Thyroid gland (tissue), 4 donors: ENCODE measurements at places on chromosomes 3 and 15.

DNA sequence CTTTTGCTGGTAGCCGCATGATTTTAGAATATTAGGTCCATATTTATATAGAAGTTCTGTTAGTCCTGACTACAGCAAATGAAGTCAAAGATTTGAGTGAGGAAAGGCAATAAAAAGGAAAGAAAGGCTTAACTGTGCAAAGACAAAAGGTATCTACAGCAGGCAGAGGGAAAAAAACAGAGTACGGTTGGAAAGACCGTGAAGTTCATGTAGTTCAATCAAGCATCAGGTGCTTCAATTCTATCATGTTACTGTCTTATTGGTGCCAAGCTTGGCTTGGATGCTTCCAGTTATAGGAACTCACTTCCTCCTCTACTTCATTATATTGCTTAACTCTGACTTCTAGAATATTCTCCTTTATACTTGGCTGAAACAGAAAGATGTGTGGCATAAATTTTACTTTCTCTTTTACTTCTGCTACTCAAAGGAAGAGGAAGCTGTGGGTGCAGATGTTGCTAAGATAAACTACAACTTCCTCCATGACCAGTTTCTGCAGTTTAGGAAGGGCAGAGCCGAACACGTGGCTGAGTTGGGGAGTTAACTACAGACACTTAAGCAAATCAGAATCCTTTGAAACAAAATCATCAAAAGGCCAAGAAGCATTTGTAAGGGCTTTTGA, 72.6 kb upstream of the ZBED2 start:
- no peak for DNase-seq

GRCh38 chr3:169953462-169954141, 13.0 kb upstream of the SEC62 start:
- DNase-seq: peak; percentile 48

- no peak for DNase-seq
Observed at GRCh38 chr3:32454731-32455608, 47.7 kb downstream of the CMTM6 start.

DNA sequence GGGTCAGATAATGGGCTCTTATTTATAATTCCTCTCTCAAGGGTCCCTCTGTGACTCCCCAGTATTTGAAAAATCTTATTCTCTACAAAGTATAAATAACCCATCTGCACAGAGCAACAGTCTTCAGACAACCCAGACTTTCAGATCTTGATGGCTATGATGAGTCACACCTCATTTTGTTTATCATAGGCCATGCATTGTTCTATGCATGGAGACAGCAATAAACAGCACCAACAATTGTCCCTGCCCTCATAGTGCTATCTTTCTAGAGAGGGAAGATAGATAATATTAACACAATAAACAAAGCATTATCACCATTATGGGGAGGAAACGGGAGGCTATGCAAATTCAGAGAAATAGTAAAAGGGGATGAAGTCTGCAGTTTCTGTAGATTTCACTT, 13.4 kb downstream of the FHIT start:
- no peak for DNase-seq

DNA sequence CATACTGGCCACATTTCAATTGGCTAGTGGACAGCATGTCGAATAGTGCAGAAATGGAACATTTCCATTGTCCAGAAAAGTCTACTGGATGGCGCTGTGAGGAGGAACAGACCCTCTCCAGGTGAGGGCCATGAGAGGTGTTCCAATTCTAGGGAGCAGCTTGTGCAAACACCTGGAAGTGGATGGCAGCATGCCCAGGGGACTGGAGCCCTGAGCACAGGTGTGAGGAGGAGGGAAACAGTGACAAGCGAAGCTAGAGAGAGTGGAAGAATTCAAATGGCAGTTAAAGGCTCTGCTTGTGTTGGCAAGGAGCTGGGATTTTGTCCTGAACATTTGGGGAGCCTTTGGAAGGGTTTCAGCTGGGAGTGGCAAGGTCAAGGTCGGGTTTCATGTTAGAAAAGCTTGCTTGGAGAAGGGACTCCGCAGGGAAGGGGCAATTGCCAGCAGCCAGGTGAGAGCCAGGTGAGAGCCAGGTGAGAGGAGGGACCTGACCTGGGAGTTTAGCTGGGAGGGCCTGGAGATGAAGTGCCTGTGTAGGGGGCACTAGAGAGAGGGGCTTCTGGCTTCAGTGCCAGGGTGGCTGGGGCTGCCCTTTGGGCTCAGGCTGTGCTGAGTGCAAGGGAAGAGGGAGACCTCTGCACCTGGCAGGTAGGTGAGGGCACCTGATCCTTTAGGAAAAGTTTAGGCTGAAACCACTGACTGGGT, 93.8 kb downstream of the LINGO1 start:
- peak; percentile 99 for DNase-seq

DNA sequence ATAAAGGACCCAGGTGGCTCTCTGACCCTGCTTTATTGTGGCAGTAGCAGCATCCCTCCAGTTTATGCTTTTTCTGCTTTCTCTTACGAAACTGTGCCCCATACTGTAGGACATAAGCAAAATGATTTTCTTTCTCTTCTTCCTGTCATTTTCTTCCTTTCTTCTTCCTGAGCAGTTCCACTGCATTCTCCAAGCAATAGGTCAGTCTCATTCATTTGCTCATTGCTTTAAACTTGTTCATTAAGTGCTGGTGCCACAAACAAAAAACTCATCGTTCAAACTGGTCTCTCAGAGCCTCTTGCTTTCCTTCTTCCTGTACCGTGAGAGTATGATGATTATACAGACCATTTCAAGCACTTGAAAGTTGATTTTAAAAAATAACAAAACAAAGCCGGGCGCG, 66.8 kb downstream of the PDE8A start:
- DNase-seq: no peak

GRCh38 chr15:88904257-88904623, 8.9 kb upstream of the HAPLN3 start:
- DNase-seq: no peak

DNA sequence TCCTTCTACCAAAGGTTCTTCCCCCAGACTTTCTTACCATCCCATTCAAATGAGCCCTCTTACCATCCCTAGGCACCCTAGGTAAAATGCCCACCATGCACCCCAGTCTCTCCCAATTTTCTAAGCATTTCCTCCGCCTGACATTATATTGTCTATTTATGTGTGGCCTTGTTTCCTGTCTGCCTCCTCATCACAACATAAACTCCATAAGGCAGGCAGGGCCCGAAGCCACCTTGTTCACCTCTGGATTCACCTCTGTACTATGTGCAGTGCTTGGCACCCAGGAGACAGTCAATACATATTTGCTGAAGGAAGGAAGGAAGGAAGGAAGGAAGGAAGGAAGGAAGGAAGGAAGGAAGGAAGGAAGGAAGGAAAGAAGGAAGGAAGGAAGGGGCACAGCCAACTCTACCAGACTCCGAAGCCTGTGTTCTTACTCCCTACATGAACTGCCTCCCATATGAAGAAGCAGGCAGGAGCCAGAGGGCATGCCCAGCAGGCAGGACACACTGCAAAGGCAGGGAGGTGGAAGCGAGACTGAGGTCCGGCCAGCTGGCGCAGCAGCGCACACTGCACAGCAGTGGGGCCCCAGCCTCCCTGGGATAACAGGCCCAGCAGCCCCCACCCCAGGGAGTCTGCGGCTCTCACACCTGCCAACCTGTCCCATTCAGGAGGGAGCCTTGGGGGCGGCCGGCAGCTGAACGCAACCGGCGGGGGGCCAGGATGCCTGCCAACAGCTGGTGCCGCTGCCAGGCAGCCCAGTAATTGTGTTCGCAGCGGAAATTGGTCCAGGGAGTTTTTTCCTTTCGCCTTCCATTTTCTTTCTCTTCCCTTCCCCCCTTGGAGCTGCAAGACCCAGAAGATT, 106.0 kb upstream of the LINGO1 start:
- DNase-seq: no peak

- no peak for DNase-seq
Observed at GRCh38 chr15:39088156-39088555, 492.7 kb upstream of the THBS1 start.

DNA sequence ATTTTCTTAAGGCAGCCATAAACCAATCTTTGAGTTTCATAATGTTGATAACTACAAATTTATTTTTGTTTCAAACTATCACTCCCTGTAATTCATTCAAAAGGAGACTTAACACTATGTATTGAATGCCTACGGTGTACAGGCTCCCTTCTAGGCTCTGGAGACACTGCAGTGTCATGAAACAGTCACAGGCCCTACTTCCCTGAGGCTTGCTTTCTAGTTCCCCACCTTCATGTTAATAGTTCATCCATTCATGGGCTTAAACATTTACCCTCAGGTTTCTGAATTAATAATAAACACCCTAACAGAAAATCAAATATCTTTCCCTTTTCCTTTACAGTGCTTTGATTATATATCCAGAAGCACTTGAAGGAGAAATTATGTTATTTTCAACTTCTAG, 168.7 kb downstream of the CHL1 start:
- DNase-seq: no peak

DNA sequence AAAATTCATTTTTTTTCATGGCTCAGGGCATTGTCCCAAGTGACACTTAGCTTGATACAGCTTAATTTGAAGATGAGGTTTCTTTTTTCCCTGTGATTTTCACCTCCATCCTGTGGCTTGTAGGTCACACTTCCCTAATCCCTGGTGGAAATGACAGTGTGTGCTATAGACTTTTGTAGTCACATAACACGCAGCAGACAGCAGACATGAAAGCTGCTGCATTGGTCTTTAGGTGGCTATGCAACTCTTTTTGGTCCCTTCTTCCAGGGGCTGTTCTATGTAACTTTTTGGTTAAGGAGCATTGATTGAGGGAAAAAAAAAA, 38.8 kb downstream of the TRAK1 start:
- DNase-seq: no peak

DNA sequence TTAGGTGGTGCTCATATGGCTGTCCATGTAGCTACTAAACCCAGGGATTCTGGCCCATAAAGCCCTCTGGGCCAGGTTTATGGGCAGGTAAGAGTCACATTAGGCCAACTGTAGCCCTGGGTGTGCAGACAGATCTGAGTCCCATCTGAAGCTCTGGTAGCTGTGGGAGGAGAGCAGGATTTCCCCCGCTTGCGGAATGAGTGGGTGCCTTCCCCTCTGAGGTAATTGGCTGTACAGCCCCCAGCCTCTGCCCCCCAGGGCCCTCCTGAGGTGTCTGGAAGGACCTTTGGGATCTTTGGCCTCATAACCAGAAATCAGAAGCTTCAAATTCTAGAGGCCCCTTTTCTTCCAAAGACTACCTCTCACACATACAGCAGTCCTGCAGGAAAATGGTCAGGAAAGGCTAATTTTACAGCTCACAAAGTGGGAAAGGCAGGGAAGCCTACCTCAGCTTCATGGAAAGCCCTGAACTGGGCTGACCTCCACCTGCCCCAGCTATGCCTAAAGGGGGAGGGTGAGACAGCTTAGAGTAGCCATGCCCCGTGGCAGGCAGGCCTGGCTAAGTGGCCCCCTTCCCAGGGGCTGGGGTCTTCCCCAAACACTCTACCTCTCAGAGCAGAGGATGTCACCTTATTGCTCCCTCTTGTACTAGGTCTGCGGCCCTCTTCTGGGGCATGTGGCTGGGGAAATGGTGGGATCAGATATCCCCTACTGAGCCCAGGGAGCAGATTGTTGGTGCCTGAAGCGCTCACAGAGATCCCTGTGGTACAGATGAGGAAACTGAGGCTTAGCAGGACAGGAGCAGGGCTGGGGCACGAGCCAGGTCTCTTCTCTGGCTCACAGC, 16.8 kb downstream of the HEMK1 start:
- no peak for DNase-seq

- DNase-seq: no peak
Observed at GRCh38 chr3:16343101-16343500, 78.1 kb downstream of the OXNAD1 start.

DNA sequence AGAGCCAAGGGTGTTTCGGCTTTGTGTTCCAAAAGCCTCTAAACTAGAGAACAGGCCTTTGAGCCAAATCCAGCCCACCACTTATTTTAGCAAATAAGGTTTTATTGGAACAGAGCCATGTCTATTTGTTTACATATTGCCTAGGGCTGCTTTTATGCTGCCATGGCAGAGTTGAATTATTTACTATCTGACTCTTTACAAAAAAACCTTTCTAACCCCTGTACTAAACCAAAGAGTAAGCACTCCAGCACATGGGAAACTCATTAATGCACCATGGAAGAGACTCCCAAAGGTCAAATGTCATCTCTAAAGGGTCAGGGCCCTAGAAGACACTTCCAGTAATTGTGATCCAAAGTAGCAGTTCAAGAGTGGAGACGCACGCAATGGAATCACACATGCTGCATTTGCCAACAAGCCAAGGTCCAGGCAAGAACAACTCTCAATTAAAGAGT, 22.3 kb downstream of the OSBPL10 start:
- no peak for DNase-seq

GRCh38 chr3:64264501-64265109, 39.3 kb upstream of the PRICKLE2 start:
- DNase-seq: no peak

- DNase-seq: peak; percentile 37
Observed at GRCh38 chr3:158539414-158540014, 31.5 kb upstream of the MLF1 start.

- no peak for DNase-seq
Observed at GRCh38 chr15:70714015-70714414, 49.3 kb downstream of the UACA start.

- no peak for DNase-seq
Observed at GRCh38 chr3:37922721-37923568, 61.3 kb downstream of the CTDSPL start.

DNA sequence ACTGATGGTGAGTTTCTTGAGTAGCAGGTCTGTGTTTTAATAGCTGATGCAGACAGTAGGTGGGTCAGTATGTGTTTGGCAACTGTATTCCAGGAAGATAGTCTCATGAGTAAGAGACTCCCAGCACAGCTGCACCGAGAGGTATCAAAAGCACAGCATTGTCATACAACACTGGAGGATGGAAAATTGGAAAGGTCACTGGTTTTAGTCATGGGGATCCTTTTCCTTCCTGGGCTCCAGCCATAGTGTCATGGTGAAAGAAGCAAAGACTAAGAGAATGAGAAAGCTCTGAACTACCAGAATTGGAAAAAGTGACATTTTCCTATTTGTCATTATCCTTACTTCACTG, 61.5 kb downstream of the P3H2 start:
- no peak for DNase-seq

- DNase-seq: no peak
Observed at GRCh38 chr3:31876331-31876730, 104.7 kb downstream of the OSBPL10 start.

- DNase-seq: no peak
Observed at GRCh38 chr3:184620475-184621119, 59.0 kb downstream of the EPHB3 start.
